Activated CD4-positive, alpha-beta T cell treated with anti-CD3 and anti-CD28 coated beads for 4 hours (primary cell): ENCODE measurements at places on chromosomes 5 and 9.

- no peak for DNase-seq
These were observed 288.5 kb downstream of the SLIT3 start for GRCh38 chr5:169012450-169012849.

- DNase-seq, result no peak
These were observed 68.9 kb downstream of the PHF2 start for GRCh38 chr9:93645149-93645889.

- DNase-seq, result no peak
These were observed 375.7 kb upstream of the CCNH start for GRCh38 chr5:87788416-87788815.

DNA sequence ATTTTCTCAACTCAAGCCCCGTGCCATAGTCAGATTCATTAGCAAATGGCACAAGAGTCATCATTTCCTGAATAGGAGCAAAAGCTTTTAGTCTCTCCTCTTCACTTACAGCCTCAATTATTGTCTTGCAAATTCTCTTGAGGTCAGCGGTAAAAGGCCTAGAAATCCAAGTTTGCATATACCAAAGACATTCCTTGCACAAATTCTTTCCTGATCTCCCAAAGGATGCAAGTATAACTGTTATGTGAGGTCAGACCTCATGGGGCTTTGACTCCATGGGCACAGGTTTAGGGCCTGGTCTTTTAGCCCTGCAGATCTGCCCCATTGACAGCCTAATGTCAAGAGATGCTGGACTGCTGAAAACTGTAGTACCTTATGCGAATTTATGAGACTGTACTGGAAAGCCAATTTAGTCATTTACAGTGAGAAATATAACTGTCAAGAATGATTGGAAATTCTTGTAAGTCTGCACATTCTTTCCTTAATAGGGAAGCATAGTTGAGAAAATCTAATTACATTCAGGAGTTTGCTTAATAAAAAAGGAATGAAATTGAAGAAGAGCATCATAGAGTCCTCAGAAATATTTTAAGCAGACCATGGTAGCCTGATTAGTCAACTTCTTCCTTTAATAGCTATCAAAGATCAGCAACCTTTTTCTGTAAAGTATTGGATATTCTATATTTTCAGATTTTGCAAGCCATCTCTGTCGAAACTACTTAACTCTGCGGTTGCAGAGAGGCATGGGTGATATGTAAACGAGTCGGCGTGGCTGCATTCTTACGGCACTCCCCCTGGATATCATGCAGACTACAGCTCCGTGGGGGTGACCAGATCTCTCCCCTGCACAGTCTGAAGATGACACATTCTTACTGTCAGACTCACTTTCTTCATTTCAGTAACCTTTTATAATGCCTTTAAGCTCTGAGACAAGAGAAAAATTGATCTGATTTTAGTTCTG, 45.2 kb downstream of the GCNT4 start:
- DNase-seq, result no peak

DNA sequence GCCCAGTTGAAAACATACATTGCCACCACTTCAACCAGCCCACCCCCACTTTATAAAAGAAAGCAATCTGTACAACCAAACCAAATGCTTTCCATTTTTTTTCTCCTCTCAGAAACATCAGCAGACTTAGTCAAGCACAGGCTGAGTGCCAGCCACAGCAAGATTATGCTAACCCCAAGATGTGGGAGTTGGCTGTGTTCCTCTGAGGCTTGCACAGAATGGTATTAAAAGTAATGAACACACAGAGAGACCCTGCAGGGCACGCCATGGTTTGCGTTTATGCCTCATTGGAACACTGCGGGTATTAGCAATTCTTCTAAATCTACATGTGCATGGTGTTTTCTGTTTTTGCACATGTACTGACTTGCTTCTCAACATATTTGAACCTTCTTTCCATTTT, 419.9 kb upstream of the GRAMD2B start:
- no peak for DNase-seq

- DNase-seq, result no peak
These were observed 145.0 kb upstream of the SMC2 start for GRCh38 chr9:103949096-103949495.

GRCh38 chr9:38026021-38026809, 42.8 kb downstream of the SHB start:
- no peak for DNase-seq

- no peak for DNase-seq
These were observed 10.8 kb downstream of the LCN9 start for GRCh38 chr9:135673941-135674340.

DNA sequence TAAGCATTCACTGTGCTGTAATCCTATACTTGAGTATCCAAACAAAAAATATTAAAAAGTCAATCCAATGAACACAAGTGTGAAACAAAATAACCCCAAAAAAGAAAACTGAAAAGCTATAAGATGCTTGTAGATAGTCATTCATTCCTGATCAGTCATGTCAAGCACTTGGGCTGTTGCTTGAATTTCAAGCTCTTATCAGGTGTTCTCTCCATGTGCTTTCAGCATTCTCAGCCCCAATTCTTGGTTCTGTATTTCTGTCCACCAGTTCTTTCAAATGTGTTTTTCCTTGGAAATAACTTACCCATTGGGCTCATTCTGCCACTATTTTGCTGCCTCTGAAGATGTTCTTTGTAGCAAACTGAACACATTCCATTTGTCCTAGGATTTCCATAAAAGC, 4.7 kb downstream of the ZFAND5 start:
- DNase-seq, result no peak

GRCh38 chr5:37272511-37272910, 23.3 kb upstream of the CPLANE1 start:
- no peak for DNase-seq

GRCh38 chr9:109640580-109641371, 139.2 kb upstream of the PALM2AKAP2 start:
- DNase-seq, result no peak

DNA sequence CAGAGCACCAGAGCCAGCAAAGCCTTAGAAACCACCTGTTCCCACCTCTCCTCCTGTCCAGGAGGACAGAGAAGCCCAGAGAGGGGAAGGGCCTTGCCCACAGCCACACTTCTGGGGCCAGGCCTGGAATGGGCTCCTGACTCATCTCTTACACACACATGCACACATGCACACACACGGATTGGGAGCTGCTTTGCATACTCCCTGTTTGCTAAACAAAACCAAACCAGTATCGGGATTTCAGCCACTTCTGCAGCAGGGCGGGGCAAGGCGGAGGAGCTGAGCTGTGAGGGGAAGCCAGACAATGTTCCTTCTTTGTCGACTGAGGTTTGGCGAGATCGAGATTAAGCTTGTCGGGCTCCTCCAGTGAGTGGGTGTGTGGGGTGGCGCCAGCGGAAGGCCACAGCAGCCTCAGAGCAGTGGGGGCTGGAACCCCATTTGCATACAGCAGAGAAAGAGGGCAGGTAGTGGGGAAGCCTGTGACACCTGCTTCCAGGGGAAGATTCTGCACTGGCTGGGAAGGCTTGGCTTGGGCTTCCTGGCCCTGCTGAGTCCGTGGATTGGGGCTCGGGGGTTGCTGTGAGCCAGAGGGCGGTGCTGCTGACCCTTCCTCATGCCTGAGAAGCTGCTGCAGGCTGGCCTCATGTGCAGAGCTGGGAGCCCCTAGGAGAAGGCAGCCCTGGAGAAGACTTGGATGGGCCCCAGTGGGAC, 16.1 kb downstream of the GFI1B start:
- DNase-seq, result no peak

DNA sequence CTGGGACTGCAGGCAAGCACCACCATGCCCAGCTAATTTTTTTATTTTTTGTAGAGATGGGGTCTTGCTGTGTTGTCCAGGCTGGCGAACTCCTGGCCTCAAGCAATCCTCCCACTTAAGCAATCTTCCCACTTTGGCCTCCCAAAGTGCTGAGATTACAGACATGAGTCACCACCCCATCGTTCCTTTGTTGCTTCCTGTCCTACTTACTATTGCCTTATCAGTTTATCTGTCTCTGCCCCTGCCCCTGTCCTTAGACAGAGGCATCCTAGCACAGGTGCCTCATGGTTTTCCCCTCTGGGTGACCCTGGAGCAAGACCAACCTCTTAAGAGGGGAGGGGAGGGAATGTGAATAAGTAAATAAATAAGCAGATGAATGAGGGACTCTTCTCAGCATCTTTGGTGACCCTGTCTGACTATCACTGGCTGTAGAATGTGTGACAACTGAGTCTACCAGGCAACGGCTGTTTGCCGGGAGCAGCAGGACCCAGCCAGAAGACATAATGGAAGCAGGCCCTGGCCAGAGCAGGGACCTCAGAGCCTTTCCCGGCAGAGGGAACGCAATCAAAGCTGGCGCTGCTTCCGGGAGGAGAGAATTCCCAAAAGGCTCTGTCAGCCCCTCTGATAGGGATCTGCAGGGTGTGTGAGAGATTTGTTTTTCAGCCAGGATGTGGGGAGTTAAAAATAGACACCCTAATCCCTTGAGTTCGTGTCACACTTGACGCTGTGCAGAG, 43.8 kb upstream of the DAB2IP start:
- DNase-seq, result no peak

- DNase-seq, result no peak
These were observed 132.1 kb downstream of the PALM2AKAP2 start for GRCh38 chr9:109912082-109912582.

- no peak for DNase-seq
These were observed 64.6 kb upstream of the SUSD1 start for GRCh38 chr9:112239708-112240107.

GRCh38 chr5:119537704-119538103, 85.4 kb downstream of the HSD17B4 start:
- no peak for DNase-seq

- DNase-seq, result no peak
These were observed 1365.3 kb upstream of the WWC1 start for GRCh38 chr5:166926138-166926537.

- peak; percentile 15 for DNase-seq
These were observed 28.1 kb downstream of the NTRK2 start for GRCh38 chr9:84697509-84698114.

DNA sequence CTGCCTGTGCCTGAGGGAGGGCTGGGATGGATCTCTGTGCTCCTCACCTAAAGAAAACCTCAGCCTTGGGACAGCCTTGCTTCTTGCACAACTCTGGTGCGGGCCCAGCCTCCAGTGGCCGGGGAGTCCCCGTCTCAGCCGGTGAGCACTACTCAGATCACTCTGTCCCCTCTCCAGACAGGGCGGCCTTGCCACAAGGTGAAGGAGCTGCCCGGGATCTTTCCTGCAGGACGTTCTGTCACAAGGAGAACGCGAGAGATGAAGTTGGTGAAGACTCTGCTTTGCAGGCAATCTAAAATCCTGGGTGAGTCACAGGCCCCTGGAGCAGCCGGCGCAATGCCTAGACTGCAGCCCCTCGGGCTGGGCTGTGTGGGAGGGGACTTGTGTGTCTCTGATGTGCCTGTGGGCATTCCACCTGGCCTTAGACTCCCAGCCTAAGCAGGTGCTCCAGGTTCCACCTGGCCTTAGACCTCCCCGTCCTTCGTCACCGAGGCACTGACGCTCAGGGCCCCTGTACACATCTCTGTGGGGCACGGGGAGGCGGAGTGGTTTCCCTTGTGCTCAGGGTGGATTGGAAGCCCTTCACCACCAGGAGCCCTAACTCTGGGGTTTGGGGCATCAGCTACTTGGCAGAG, 15.2 kb upstream of the IRX4 start:
- DNase-seq, result no peak

- DNase-seq, result no peak
These were observed 122.9 kb upstream of the NFIL3 start for GRCh38 chr9:91546574-91546973.

DNA sequence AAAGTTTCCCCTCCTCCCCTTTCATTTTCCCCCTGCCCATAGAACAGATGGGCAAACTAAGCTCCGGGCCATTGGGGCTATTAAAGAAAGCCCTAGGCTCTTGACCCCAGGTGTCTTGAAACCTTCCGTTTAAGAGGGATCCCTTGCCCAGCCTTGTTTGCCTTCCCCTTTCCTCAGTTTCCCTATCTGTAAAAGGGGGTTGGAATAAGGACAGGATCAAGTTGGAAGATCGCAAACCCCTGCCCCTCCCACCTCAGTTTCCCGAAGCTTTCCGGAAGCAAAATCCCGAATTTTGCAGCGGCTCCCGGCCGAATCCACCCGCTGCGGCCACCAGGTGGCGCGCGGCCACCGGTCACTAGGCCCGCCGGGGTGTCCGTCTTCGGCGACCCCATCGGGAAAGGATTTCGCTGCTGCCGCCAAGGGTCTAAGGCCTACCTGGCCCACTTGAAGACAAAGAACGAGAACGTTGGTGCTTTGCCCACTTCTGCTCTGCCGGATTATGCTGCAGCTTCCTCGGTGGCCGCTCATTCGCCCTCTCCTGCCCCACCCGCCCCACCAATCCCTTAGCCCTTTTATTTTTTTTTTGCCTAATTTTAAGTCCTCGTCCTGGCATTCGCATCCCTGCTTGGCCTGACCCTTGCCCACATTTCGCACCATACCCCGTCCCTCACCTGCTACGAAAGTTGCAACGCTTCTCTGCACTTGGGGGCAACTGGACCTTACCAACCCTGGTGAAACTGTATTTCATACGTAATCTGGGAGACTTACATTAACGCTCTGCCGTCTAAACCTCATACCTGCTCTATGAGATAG, 962 bp upstream of the NR6A1 start:
- DNase-seq, result peak; percentile 29

DNA sequence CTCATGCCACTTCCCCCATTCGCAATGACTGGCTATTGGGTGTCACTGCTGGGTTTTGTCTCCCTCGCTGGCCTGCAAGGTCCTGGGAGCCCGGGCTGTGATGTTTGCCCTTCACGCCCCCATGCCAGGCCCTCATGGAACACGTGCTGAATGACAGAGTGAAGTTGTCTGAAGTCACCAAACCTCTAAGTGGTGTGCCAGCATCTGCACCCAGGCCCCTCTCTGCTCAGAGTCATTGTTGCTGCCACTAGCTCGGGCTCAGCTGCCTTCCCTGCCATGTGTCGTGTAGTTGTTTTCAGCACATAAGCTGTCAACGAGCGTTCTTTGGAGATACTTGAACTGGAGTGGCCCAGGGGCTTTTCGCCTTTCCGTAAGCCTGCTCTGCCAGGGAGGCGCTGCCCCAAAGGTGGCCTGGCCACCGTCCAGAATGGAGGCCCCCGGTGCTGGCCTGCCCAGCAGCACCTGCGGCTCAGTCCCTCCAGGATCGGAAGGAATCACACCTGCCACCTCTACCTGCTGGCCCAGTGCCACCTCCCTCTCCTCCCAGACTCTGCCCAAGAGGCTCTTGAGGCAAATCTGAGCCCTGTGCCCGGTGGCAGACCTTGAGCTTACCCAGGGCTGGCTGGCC, 250.1 kb downstream of the PBX3 start:
- DNase-seq, result no peak

DNA sequence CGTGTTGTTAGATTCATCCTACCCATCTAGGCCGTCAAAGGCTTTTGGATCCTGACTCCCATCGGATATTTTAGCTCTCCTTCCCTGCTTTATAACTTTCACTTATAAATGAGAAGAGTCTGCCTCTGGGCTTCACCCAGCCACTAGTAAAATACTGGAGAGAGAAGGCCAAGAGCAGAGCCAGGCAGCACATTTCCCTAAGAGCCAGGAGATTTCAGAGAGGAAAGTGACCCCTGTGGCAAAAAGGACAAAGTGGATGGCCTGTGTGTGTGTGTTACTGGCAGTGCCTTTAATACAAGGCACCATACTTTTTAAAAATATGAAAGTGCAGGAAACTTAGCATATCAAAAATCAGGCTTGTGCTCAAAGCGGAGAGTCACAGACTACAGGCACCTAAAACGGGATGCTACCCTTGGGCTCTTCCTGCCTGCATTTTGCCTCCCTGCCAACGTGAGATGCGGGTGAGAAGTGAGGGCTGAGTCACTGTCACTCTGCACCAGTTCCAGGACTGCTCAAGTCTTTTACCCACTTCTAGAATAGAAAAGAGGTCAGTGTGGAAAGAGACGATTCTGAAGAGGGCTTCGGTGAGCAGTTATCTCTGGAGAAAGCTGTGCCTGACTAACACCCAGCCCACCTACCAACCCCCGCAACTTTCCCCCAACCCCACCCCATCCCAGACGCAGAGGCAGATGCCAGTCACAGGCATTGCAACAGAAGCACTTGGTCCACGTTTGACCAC, 15.9 kb downstream of the NFIL3 start:
- no peak for DNase-seq
